ENCODE measurements at places on chromosomes 13 and 19.

GRCh38 chr19:29735829-29736228, 20.8 kb upstream of the C19orf12 start:
- DNase-seq, result no peak

DNA sequence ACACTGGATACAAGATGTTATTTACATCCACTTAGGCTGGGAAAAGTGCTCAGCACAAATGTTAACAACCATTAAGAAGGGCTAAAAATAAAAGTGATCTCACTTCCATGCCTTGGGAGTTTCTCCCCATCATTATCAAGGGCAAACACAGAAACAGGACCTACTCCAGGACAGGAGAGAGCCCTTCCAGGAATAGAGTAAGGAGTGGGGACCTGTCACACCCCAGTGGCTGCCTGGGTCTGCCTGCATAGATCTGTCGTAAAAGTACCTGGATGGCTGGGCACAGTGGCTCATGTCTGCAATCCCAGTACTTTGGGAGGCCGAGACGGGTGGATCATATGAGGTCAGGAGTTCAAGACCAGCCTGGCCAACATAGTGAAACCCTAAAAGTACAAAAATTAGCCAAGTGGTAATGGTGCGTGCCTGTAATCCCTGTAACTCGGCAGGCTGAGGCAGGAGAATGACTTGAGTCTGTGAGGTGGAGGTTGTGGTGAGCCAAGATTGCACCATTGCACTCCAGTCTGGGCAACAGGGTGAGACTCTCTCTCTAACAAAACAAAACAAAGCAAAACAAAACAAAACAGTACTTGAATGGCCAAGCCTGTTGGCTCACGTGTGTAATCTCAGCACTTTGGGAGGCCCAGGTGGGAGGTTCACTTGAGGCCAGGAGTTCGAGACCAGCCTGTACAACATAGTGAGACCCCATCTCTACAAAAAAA, 5.6 kb downstream of the ATP8A2 start:
- DNase-seq, result no peak

GRCh38 chr13:92682832-92683517, 543.6 kb upstream of the GPC6 start:
- no peak for DNase-seq

DNA sequence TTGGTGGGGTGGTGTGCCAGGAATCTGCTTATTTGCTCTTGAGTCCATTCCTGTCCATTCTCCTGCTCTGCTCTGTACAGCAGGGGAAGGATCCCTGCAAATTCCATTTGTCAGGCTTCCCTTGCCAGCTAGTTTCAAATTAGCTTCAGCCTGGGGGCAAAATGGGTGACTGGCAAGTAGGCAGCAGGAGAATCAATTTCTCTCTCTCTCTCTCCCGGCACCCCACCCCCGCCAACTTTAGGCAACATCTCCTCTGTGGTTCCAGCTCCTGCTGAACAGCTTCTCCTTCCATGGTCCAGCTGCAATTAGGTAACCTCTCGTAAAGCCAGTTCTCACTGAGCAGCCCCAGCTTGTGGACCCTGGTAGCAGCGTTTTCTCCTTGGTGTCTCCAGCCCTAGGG, 6.7 kb upstream of the MYCBP2 start:
- DNase-seq, result no peak

GRCh38 chr13:33004511-33004910, 11.7 kb upstream of the KL start:
- DNase-seq, result no peak

- DNase-seq, result no peak
Measured at GRCh38 chr19:56148096-56148495, 7.0 kb downstream of the ZNF444 start.

DNA sequence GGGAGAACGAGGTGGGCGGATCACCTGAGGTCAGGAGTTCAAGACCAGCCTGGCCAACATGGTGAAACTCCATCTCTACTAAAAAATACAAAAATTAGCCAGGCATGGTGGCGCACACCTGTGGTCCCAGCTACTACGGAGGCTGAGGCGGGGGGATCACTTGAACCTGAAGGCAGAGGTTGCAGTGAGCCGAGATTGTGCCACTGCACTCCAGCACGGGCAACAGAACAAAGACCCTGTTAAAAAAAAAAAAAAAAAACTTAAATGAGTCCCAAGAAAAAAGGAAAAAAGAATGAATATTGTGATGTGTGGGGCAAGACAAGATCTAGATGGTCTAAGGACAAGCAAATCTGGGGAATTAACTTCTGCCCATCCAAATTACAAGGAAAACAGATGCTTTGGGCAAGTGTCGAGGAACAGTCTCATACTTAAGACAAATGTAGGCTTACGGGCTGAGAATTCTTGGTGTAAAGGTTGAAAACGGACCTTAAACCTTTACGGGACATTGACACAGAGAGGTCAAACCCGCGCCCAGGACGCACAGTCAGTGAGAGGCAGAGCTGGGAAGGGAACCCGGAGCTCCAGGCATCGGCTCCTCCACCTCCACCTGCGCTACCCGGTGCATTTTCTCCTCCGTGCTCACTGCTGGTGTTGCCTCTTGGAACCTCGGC, 656 bp upstream of the ZNF324 start:
- DNase-seq, result no peak

DNA sequence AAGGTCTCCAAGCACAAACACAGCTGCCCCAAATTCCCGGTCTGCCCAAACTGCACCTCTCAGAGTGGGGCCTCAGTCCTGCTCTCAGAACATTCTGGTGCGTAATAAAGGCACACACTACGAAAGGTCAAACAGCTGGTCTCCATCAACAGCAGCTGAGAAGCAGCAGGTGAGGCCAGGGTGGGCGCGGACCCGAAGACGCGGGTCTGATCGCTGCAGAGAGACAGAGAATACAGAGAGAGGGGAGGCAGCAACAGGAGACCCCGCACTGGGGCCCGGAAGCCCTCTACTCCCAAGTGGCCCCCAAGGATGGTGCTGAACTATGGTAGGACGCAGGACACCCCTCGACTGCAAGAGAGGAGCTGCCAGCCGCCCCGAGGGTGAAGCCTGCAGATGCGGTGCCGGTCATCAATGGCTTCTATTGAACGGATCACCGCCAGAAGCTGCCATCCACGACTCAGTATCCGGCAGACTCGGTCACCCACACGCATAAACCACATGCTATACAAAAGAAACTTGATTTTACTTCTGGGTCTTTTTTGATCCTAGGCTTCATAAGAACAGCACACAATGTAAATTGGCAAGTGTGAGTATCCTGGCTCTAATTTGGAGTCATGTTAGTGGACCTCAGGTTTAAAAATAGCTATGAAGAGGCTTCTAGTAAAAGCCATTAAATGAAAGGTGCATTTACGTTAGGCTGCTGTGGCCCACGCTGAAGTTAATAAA, 33.4 kb downstream of the STK24 start:
- no peak for DNase-seq

DNA sequence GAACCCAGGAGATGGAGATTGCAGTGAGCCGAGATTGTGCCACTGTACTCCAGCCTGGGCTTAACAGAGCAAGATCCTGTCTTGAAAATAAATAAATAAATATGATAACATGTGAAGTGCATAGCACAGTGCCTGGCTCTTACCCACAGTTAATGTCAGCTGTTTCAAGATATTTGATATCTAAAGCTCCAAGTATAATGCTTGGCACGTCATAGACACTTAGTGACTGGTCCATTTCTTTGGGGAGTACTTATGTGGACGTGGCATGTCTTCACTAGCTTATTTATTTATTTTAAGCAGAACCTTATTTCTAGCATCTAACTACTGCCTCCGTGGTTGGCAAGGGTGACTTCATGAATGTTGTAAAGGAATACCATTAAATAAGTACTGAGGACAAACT, 18.8 kb downstream of the GARRE1 start:
- no peak for DNase-seq

- DNase-seq, result no peak
Measured at GRCh38 chr19:3003046-3003445, 25.7 kb downstream of the TLE6 start.

- peak; percentile 60 for DNase-seq
Measured at GRCh38 chr19:7242601-7243258, 51.5 kb downstream of the INSR start.

DNA sequence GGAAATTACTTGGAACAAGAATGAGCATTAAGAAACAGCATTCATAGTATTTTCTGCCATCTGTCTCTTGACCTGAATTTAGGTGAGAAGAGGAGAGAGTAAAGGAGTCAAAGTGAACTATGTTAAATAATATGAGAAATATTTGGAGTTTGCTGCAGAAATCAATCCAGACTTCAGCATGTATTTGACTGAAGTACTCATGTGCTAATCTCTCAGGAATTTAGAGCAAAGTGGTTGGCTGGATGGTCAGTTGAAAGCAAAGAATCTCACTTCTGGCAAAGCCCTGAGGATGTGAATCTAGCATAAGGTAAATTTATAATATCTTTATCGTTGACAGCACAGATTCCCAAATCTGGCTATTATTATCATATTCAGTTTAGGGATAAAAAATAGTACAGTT, 394.3 kb downstream of the PCDH17 start:
- no peak for DNase-seq

GRCh38 chr13:24742977-24743376, 21.0 kb upstream of the RNF17 start:
- no peak for DNase-seq

Measured in frontal cortex (tissue), 4 donors.